ENCODE measurements at places on chromosomes 3 and 15.

DNA sequence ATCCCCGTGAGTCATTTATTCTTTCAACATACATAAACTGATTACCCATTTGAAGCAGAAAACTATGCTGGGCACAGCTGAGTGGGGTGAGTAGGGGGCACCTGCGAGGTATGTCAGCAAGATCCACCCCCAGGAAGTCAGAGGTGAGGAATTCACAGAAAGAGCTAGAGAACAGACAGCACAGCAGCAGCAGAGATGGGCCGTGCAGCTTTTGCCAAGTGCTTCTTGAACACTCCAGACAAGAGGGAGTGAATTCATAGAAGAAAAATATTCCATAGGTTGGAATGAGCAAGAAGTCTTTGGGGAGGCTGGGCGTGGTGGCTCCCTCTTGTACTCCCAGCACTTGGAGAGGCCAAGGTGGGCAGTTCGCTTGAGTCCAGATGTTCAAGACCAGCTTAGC, 9.4 kb upstream of the ADCY5 start:
- no peak for DNase-seq

DNA sequence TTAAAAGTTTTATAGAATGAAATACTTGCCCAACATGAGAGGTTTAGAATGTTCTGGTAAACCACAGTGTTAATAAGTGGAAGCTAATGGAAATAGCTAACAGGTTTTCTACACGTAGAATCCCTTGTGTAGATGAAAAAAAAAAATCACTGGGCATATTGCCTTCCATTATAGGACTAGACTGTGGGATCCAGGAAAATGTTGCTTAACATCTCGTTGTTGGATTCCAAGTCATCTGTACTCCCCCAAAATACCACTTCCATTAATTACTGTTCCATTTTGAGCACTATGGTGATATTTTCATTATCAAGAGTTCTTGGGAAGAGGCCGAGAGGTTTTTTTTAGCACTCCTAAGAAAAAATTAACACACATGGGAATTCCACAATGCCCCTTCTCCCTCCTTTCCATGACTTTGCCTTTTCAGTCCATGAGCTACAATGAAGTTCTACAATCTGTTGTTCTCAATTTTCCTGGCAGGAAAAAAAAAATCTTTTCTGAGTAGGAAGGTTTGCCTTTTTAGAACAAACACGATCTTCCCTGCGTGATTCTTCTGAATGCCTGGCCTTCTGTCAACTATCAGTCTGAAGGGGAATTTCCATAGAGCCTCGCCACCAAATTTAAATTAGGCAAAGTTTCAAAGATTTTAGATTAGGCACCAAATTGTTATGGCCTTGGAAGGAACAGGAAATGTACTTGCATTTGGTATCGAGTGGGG, 74.4 kb upstream of the CTDSPL start:
- no peak for DNase-seq

DNA sequence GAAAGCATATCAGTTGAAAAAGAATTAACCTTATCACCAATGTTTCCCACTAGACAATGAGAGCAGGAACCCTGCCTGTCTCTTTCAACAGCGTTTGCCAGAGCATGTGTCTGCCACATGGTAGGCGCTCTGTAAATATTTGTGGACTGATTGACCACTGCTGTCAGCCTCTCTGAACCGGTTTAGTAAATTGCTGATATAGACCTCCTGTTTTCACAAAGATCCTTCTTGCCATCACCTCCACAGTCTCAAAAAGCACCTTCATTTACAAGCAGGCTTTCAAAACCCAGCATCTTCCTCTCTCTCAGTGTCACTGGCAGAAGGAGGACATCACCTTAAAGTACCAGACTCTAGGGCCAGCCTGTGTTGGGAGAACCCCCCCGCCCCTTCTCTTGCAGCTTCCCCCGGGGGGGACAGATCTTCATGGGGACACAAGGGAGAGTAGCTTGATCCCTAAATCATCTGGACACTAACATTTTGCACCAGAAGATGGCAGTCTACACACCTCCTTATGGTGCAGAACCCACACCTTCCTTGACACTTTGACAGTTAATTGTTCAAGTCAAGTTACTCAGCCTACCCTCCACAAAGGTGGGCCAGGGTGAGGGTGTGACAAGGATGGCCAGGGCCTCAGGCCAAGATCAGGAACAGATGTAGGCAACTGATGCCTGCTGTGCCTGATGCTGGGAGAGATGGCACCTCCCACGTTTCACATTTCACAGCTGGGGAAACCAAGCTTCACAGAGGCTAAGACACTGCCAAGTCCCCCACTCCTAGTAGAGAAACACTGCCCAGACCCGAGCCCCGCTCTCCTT, 37.8 kb upstream of the USP3 start:
- no peak for DNase-seq

DNA sequence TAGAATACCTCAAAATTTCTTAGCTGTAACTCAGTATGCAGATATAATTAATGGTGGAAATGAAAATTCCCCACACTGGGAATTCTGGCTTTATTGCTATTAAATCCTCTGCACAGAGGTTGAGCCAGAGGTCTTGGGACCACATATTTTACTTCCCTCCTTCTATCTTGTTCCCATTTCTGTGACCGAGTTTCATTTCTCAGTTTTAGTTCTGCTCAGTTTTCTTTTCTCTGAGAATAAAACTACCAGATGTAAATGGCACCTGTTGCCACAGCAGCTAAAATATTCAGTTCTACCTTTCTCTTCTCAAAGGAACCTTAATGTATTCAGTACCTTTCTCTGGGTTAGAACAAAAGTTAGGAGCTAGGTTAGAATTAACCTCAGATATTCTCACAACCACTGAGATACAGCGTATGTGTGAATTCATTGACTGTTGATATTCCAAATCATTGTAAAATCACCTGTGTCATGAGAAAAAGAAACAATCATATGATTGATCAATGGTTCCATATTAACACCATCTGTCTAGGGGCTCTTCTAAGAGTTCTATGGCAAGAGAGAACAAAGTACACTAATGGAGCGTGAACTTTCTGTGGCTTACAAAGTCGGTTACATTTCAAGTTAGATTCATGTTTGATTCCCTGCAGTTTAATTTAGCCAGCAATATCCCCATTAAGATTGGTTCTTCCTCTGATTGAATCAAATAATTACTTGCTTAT, 374.1 kb downstream of the EFHB start:
- DNase-seq = no peak

DNA sequence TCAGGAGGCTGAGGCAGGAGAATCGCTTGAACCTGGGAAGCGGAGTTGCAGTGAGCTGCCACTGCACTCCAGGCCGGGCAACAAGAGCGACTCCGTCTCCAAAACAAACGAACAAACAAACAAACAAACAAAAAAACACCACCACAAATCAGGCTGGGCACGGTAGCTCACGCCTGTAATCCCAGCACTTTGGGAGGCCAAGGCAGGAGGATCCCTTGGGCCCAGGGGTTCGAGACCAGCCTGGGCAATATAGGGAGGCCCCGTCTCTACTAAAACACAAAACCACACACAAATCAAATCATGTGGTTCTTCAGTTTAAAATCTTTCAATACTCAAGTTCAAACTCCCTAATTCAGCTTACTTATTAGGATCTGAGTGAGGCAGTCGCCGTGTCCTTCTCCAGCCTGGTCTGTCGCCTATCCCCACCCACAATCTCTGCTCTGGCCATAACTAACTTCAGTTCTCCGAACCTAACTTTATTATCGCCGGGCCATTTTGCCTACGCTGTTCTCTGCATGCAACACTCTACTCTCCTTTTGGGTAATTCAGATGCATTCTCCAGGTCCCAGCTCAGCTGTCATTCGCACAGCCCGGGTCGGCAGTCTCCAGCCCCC, 660 bp upstream of the RTF1 start:
- no peak for DNase-seq

DNA sequence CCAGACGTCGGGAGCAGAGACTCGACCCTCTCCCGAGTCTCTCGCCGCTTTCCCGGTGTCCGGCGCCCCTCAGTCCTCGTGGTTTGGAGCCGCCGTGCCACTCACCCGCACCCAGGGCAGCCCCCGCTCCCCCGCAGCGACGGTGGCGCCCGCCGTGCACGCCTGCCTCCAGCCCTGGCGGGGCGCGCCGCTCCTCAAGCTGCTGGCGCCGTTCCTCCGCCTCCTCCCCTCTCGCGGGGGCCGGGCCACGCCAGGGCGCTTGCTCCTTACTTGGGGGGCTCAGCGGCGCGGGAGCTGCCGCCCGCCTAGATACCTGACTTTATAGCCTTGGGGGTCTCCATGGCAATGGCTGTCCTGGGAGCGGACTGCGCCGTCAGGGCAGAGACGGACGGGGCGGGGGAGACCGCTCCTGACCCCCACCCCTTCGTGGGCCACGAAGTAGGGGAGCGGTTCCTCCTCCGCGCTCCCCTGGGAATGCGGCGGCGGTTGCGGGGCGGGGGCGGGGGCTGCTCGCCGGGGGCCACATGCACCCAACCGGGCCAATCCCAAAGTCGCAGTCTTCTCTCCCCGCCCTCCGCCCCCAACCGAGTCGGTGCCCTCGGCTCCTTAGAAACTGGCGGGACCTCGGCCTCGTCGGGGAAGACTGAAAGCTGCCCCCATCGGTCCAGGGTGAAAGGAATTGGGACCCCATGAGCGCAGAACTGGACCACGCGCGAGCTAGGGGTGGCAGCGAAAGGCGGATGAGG, at the start of gene ANKRD63:
Gene ANKRD63 (minus strand): TSS at position 196 of the 746 bp plus-strand sequence. CDS start 478 bp downstream, outside the sequence.
- no peak for DNase-seq

- DNase-seq = no peak
These were observed 556 bp downstream of the PEX5L start for GRCh38 chr3:180036092-180036670.

GRCh38 chr15:99921101-99921500, 187.9 kb upstream of the LYSMD4 start:
- DNase-seq = peak; percentile 6

DNA sequence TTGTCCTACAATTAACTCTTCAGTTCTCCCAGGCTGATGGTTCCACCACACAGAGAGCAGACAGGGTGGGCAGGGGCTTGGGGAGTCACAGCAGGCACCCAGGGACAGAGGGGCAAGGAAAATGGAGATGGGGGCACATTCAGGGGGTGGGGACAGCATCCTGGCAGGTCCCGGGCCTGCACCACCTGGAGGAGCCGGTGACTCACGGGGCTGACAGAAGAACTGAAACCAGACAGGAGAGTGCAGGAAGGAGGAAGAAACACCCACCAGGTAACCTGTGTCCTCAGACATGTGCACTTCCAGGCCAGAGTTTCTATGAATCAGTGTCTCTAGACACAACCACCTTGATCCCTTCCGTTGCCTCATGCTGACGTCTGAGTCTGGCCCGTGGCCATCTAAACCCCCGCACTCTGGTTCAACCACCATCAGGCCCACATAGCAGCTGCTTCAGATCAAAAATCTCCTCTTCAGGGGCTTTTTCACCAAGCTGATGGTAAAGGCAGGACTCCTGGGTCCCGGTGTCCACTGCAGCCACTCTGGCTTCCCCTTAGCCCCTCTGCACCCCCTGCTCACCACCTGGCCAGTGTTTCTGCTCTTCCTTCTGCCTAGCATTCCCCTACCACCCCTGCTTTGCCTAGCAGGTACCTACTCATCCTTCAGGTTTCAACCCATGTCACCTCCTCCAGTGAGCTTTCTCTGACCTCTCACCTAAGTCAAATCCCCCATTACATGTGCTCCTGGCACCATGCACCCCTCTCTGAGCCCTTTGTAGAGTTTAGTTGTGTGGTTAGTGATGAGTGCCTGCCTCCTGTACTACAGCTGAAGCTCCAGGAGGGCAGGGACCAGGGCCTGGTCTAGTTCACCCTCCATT, 16.5 kb upstream of the CYP11A1 start:
- DNase-seq = no peak

DNA sequence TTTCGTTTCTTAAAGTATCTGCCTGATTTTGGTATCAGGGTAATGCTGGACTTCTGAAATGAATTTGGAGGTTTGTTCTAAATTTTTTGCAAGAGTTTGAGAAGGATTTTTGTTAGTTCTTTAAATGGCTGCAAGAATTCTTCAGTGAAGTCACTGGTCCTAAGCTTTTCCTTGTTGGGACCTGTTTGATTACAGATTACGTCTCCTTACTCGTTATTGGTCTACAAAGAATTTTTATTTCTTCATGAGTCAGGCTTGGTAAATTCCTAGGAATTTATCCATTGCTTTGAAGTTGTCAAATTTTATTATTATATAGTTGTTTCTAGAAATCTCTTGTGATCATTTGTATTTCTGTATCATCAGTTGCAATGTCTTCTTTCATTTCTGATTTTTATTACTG, 196.0 kb downstream of the DPH6 start:
- no peak for DNase-seq

GRCh38 chr3:38138349-38139190, at the start of gene MYD88:
TSS of gene MYD88 (plus strand) at chr3:38138661. CDS start at chr3:38138701, 40 bp downstream.
- no peak for DNase-seq

GRCh38 chr3:119745942-119746341, 36.0 kb upstream of the NR1I2 start:
- DNase-seq = no peak

GRCh38 chr3:149419816-149420215, 42.4 kb upstream of the TM4SF1 start:
- no peak for DNase-seq

DNA sequence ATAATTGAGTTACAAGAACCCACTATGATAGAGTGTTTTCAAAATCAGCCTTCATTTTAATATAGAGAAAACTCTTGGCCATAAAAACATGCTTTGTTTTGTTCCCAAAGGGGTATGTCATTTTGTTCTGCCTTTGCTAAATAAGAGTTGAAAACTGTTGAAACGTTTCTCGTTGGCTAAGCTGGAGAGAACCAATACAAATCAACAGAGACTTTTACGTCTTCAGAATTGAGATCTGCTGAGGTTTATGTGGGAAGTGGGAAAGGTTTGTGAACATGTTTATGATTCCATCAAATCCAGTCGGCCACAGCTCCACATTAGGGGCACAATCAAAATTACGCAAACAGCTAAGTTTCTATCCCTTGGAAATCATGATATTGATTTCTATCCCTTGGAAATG, 102.0 kb downstream of the IGF2BP2 start:
- no peak for DNase-seq

GRCh38 chr15:93179072-93179471, 90.1 kb upstream of the RGMA start:
- DNase-seq = no peak

GRCh38 chr3:62615258-62615849, 242.0 kb upstream of the FEZF2 start:
- no peak for DNase-seq

GRCh38 chr3:18189282-18190050, 235.7 kb downstream of the SATB1 start:
- peak; percentile 51 for DNase-seq

DNA sequence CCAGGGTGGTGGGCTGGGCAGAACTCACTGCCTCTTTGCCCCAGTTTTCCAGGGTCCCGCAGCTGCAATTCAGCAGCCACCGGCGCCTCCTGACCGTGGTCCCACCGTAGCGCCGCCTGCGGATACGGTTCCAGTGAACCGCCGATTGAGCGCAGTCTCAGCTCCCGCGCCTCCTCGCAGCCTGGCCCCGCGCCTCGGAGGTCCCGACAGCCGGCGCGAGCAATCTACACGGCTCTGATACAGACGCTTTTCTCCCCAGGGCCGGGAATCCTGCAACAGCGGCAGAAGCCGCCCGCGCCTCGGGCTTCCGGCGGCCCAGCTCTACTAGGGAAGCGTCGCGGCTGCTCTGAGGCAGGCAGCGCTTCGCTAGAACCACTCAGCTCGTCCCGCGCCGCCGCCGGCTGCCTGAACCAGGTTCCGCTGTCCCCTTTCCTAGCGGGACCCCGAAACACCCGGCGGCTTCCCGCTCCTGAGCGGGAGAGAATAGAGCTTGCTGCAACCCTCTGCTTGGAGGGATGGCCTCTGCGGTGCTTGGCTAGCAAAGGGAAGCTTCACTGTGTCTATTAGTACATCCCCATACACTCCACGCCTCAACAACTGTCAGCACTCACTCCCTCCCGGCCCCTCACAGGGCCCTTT, 3.1 kb downstream of the FOXL2NB start:
- no peak for DNase-seq

- no peak for DNase-seq
These were observed 188.9 kb downstream of the STXBP5L start for GRCh38 chr3:121096953-121097352.
